CD4-positive, alpha-beta T cell treated with Interleukin-6 for 4 hours (primary cell): ENCODE measurements at places on chromosomes 7 and 10.

DNA sequence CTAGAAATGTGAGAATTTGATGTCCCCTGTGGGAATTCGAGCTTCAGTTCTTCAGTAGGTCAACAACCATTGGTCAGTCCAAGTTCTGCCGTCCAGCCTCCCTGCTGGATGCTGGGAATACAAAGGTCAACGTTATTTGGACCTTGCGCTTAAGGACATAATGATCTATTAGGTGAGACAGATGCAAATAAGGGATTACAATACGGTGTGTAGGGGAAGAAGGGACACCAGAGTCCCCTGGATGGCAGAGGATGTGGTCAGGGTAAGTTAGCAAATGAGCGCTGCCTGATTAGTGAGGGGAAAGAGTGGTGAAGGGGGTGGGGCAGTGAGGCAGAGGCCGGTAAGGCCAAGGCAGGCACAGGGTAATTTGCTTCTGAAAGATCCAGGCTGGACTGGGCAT is 16.2 kb downstream of the CCNY start:
- peak; percentile 31 for DNase-seq

DNA sequence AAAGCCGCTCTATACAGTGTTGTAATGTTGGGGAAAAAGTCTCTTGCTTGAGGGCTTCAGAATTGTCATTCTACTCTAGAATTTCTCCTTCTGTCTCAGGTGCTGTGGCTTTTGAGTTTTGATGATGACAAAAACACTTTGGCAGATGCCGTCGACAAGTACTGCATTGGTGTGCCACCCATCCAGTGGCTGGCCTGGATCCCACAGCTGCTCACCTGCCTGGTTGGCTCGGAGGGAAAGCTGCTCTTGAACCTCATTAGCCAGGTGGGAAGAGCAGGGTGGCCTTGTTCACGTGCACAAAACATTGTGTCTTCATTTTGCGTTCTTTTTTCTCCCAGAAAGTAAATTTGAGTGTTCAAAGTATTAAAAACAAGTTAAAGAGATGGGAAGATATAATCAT is 112.0 kb downstream of the TRRAP start:
- no peak for DNase-seq

- DNase-seq: no peak
These were observed 110.5 kb downstream of the IPMK start for GRCh38 chr10:58157076-58157766.

DNA sequence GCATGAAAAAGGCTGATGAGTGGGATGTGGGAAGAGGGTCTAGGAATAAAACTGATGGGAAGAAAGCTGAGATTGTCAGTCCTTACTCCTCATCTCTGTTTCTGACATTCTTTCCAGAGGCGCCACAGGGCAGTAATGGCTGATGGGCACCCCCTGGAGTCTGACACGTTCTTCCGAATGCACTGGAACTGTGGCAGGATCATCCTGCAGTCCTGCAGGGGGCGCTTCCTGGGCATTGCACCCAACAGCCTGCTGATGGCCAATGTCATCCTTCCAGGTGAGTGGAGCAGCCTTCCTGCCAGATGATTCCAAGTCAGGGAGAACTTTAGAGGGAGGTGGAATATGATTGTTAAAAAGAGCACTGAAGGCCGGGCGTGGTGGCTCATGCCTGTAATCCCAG is 4.8 kb downstream of the FSCN3 start:
- DNase-seq: no peak

GRCh38 chr7:86647385-86648094 is 3.8 kb downstream of the GRM3 start:
- DNase-seq: no peak

DNA sequence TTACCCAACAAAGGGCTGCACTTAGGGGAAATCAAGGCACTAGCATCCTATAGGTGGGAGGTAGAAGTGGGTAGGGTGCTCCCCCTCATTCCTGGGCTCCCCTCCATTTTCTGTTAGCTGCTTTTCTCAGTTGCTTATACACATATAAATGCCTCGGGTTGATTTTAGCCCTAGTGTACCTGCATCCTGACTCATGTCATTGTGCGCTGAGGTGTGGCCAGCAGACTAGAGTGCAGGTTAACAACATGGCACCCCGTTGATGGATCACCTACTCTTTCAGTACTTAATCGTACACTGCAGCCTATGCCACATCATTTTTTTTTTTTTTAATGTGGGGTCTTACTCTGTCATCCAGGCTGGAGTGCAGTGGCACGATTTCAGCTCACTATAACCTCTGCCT is 144.0 kb upstream of the ITGB1 start:
- no peak for DNase-seq

DNA sequence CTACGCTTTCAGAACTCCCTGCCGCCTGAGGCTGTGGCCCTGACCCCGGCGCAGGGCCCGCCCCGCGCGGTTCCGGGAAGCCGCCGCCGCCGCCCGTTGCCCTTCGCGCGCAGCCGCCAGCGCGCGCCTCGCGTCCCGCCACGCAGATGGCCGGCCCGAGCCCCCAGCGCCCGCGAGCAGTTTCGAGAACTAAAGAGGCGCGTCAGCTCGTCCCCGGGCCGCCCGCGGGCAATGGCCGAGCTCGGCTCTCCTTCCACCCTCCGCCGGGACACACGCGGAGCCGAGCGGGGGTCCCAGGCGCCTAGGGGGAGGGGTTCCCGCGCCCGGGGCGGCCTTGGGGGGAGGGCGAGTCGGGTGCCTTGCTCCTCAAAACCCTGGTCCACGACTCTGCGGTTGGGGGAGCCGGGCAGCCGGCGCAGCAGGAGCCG is 1.8 kb downstream of the HNRNPF start:
- DNase-seq: peak; percentile 57

DNA sequence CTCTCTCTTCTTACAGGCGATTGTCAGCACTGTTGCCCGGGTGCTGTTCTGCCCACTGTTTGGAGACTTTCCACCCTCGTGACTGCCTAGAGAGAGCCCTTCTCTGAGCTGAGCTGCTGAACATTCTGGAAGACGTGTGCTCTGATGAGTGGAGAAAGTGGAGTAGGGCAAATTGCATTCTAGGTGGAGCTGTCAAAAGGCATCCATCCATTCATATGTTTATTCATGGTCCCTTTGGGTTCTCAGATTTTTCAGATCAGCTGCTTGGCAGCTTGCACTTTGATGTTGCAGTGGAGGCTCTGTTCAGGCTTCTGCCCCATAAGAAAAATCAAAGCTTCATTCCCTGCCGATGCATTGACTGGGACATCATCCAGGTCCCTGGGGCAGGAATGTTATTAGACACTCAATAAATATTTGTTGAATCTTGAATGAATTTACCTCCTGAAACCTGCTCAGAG is 120.7 kb upstream of the EEPD1 start:
- DNase-seq: no peak

DNA sequence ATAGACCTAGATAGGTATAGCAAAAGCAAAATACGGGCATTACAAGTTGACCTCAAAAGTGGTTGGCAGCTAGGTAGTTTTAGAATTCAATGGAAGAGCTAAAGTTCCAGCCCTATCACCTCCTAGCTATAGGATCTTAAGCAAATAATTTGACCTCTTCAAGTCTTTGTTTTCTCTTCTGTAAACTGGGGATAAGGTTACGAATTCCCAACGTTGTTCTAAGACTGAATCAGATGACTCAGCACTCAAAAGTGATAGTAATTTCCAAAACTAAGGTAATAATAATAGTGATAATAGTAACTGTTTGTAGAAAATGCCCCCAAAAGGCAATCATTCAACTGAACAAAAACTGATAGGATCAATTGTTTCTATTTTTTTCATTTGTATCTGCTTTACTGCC is 445.2 kb downstream of the KCNMA1 start:
- no peak for DNase-seq

DNA sequence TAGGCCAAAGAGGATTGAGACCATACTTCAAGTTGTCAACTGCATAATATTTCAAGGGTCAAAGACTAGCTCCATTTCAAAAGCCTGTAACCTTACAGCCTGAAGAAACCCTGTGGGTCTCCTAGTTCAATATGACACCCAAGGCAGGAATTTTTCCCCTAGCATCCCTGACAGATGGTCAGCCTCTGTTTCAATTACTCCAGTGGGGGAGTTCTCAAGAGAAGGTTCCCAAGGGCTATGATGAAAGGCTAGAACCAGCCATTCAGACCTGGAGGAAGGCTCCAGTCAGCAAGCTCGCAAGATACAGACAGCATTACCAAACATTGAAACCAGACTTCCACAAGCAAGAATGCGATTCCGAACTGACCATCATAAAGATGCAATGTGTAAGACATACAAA is 1.6 kb downstream of the HTR7 start:
- no peak for DNase-seq

- peak; percentile 55 for DNase-seq
These were observed 75.1 kb downstream of the ANKRD61 start for GRCh38 chr7:6106140-6106904.

DNA sequence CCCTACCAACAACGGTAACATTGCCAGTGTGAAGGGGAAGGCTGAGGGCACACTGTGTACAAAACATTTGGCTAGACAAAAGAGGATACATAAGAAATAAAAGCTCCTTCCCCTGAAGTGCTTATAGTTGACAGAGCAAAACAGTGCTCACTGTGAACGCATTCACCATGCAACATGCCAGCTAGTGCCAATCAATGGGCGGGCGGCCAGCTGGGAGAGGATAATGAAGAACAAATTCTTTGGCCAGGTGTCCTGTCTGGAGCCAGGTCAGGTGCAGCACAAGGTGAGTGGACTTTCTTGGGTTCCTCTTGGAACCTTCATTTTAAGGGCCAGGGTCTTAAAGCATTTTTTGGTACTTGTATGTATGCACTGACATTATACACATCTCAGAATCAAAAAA is 106.1 kb downstream of the ICA1 start:
- DNase-seq: no peak

GRCh38 chr7:107428642-107429041 is 41.2 kb upstream of the GPR22 start:
- no peak for DNase-seq

GRCh38 chr10:97766106-97766810 is 5.5 kb downstream of the SFRP5 start:
- no peak for DNase-seq

GRCh38 chr10:114470956-114471905 is 66.9 kb upstream of the AFAP1L2 start:
- DNase-seq: peak; percentile 74

DNA sequence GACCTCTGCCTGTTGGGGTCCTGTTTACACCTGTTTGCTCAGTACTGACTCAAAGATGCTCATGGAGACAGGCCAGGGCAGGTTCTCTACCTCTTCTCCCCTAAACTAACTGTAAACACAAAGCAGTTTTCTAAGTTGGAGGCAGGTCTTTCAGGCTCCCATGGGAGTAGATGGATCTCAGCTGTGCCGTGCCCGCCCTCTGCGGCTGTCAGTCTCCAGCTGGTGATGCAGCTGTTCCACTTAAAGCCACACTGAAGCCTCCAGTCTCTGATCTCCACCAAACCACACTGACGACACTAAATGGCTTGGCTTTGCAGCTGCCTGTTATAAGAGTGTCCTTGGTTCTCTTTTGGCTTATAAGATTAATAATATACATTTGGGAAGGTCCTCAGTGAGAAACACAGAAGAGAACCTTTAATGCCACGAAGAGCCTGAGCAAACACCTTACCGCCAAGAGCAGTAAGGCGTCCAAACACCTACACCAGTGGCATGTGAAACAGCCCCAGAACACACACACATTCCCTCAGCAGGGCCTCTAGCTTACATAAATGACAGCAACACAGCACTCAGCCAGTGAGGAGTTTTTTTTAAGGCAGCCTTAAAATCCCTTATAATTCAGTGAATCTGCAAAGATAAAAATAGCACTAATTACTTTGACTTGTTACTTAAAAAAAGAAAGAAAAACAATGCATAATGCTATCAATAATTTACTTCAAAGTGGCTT is 60.4 kb upstream of the KCNIP2 start:
- DNase-seq: no peak

- no peak for DNase-seq
These were observed 113.7 kb downstream of the CDK14 start for GRCh38 chr7:90709501-90710465.

DNA sequence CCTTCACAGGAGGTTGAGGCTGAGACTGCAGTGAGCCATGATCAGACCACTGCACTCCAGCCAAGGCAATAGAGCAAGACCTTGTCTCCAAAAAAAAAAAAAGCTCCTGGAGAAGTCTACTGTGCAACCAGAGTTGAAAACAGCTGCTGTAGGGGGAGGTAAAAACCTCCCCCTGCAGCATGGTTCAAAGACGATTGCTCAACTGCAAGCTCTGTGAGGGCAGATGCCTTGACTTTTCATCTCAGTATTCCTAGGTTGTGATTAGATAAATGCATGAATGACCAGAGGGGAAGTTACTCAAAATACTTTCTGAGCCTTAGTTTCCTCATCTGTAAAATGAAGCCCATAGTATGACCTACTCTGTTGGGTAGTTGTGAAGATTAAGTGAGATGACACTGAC is 25.0 kb upstream of the PPA1 start:
- no peak for DNase-seq

DNA sequence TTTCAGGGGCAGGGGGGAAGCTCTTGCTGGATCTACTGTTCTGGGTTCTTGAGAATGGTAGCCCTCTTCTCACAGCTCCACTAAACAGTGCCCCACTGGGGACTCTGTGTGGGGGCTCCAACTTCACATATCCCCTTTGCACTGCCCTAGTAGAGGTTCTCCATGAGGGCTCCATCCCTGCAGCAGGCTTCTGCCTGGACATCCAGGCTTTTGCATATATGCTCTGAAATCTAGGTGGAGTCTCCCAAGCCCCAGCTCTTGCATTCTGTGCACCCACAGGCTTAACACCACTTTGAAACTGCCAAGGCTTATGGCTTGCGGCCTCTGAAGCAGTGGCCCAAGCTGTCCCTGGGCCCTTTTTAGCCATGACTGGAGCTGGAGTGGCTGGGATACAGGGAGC is 150.7 kb downstream of the LRMDA start:
- DNase-seq: no peak

DNA sequence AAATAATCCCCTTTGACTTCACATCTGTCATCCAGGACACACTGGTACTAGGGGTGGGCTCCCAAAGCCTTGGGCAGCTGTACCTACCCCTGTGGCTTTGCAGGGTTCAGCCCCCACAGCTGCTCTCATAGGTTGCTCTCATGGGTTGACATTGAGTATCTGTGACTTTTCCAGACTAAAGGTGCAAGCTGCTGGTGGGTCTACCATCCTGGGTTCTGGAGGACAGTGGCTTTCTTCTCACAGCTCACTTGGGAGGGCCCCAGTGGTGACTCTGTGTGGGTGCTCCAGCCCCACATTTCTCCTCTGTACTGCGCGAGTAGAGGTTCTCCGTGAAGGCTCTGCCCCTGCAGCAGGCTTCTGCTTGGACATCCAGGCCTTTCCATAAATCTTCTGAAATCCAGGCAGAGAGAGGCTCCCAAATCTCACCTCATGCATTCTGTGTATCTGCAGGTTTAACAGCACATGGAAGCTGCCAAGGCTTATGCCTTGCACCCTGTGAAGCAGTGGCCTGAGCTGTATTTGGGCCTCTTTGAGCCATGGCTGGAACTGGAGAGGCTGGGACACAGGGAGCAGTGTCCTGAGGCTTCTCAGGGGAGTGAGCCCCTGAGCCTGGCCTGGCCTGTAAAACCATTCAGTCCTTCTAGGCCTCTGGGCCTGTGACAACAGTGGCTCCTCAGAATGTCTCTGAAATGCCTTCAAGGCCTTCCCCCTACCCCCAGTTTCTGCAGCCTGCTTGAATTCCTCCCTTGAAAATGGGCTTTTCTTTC is 52.2 kb downstream of the TRIM24 start:
- no peak for DNase-seq

- DNase-seq: no peak
These were observed 108.2 kb downstream of the ADCY1 start for GRCh38 chr7:45682358-45682735.

- no peak for DNase-seq
These were observed 424.3 kb downstream of the KIF20B start for GRCh38 chr10:90125456-90126255.
